ENCODE measurements at places on chromosomes 1 and 21.

DNA sequence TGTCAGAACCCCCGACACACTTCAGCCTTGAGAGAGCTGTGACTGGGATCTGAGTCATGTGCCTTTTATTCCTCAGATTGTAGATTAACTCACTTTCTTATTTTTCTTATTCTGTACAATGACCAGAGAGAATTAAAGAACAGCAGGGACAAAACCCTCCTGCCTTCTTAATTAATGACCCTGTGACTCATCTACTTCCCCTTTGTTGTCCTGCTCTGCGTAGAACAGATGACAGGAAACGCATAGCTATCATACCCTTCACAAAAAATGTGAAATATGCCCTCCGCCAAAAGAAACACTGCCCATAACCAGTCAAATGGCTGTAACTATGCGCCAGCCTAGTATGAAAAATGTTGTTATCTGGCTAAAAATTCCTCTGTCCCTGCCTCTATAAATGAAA, 9.1 kb upstream of the PADI2 start:
- DNase-seq, result no peak

DNA sequence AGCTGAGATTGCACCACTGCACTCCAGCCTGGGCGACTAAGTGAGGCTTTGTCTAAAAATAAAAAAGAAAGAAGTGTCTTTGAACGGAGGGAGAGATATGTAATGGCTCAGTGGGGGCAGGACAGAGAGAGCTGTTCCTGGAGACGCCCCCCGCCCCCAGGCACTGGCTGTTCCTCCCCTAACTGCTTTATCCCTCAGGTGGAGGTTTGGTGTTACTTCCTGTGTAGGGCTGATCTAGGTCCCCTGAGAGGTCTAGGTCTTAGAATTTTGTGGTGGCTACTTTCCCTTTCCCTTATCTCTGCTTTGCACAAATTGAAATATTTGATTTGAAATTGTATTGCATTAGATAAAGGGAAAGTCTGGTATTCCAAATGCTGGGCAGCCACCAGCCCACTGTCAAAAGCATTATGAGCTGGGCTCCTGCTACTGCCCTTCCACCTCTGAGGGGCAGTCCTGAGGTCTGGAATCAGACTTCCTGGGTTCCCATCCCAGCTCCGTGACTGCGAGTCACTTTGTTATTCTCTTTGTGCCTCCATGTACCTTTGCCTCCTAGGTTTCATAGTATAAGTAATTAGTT, 134.8 kb upstream of the KIF26B start:
- no peak for DNase-seq

DNA sequence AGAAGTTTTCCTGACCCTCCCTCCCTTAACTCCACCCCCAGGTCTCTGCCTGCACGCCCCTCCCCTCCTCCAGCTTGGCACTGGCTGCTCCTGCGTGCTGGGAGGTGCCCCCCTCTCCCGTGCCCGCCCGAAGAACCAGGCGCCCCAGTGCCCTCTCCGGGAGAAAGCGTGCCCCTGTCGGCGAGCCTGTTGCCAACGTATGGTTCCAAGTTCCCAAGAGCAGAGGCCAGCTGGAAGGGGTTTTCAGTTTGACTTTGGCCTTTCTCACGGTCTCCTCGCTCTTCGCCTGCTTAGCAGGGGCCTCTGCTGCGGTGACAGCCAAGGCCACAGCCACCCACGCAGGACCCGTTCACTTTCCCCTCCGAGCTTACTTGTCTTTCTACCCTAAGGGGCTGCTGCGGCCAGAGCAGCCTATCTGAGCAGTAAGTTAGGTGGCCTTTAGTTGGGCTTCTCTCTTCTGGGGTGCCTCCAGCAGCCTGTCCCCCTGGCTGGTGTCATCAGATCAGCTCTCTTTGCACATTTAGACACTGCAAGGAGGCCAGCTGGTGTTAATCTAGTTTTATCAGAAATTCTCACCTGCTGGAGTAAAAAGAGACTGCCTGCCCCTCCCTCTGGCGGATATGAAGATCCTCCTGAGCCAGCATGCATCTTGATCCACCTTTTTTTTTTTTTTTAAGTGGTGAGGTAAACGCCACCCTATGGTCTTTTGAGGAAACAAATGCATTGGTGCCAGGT, 1.5 kb downstream of the STUM start:
- DNase-seq, result peak; percentile 69

DNA sequence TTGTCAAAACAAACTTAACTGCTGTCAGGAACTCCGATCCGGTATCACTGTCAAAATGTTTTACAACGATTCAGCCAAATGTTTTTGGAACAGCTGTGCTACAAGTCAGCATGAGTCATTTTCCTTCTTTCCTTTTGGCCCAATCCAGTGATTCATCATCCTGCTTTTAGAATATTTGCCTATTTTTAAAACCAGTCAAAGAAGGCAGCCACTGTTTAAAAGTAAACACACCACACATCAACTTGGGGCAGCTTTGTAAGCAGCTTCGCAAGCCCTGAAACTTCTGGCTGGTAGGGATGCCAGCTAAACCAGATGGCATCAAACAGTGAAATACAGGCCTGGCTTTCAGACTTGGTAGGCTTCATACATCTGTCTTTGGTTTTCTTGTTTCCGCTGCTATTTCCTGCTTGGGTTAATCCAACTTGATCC, 14.9 kb downstream of the MAP3K7CL start:
- no peak for DNase-seq

DNA sequence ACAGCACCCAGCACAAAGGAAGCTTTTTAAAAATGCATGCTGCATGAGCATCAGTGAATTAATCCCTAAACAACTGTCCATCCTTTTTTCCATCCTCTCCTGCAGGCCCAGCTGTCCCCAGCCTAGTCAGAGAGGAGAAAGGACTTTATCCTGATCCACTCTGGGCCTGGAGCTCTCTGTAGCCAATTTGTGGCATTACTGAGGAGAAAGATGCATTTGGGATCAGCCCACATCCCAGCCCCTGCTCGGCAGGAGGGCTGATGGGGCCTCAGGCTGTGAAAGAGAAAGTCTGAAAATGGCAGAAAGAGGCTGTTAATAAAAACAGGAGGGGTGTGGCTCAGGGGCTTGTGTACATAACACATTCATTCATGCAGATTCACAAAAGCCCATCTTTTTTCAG, 37.5 kb upstream of the ATP2B4 start:
- DNase-seq, result no peak

- DNase-seq, result no peak
Measured at GRCh38 chr21:42503711-42504110, 7.7 kb upstream of the RSPH1 start.

DNA sequence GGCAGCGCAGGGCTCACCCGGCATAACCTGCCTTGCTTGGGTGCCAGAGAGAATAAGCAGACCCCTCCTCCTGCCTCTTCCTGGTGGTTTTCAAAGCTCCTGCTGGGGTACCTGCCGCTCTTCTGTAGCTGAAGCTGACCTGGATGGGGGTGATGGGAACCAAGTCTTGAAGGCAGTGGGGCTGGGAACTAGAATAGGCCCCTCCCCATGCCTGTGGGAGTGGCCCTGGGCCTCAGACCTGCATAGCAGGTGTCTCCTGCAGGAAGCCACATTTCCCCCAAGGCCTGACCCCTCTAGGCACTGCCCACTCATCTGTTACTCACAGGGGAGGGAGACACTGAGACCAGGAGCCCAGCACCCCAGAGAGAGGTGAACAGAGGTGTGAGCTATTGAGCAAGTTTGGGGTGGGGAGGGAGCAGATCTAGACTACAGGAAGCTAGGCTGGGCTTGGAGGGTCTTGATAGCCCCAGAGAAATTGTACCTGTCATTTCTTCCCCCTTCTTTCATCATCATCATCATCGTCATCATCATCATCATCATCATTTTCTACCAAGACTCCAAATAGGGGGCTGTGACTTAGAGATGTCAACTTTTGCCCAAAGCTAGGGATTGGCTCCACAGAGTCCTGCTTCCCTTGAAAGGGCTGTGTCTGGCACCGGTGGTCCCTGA, 10.1 kb downstream of the PADI1 start:
- no peak for DNase-seq

GRCh38 chr1:163876546-163876945, 554.8 kb downstream of the NUF2 start:
- DNase-seq, result no peak

GRCh38 chr1:92858564-92859399, 26.9 kb downstream of the RPL5 start:
- peak; percentile 68 for DNase-seq

GRCh38 chr1:183310753-183311479, 107.3 kb downstream of the NMNAT2 start:
- no peak for DNase-seq

GRCh38 chr1:161770250-161770649, 4.1 kb downstream of the ATF6 start:
- no peak for DNase-seq

DNA sequence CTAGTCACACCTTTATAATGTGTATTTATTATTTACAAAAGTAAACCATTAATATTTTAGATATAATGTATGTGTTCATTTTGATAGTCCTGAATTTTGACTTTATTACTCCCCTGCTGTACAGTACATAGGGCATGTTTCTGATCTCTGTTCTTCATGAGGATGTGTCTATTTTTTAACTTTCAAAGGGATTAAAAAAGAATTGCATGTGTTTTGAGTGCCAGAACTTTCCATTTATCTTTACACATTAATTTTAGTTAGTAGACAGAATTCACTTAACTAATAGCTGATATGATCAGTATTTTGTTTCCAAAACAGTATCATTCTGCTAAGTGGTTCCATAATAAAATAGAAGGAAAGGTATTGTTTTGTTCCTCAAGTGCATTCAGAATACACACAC, 3.1 kb downstream of the PBX1 start:
- no peak for DNase-seq

DNA sequence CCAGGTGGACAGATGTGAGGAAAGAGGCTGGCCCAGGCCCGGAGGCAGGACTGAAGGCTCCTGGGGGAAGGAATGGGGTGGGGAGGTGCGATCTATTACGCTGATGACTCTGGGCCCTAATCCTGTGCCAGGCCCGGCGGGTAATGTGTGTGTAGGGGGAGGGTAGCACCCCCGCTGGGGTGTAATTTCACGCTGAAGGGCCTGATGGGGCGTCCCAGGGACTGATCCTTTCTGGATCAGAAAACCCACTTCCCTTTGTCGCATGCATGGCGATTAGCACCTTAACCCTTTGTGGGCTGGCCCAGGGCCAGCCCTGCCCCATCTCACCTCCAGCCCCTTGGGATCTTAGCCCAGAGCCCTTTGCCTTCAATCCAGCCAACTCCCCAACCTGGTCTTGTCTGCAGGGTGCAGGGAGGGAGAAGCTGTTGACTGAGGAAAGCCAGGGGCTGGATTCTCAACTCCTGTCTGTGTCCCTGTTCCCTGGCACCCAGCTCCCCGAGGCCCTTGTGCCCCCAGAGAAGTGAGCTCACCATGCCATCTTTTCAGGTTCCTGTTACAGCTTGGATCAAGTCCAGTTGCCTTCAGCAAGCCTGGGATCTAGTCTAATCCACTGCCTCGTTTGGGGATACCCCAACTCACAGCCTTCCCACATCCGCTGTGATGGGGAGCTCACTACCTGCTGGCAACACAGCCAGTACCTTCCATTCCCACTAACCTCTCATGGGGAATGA, 26.0 kb downstream of the KNCN start:
- DNase-seq, result no peak

- no peak for DNase-seq
Measured at GRCh38 chr1:29473161-29473855, 237.0 kb downstream of the PTPRU start.

DNA sequence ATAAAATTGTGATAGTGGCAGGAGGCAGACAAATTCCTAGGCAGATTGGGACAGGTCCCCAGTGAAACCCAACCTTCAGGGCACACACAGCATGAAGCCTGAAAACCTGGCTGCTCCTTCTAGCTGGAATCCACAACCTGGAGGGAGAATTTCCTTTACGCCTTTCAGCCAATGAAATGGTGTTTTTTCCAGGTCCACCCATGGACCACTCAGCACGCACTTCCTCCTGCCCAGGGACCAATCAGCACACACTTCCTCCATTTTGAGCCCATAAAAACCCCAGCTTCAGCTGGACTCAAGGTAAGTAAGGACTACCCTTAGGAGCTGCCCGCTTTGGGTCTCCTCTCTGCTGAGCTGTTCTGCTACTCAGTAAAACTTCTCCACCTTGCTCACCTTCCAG, 120.1 kb downstream of the AKT3 start:
- DNase-seq, result no peak

- DNase-seq, result no peak
Measured at GRCh38 chr1:220971221-220971620, 92.0 kb downstream of the HLX start.

DNA sequence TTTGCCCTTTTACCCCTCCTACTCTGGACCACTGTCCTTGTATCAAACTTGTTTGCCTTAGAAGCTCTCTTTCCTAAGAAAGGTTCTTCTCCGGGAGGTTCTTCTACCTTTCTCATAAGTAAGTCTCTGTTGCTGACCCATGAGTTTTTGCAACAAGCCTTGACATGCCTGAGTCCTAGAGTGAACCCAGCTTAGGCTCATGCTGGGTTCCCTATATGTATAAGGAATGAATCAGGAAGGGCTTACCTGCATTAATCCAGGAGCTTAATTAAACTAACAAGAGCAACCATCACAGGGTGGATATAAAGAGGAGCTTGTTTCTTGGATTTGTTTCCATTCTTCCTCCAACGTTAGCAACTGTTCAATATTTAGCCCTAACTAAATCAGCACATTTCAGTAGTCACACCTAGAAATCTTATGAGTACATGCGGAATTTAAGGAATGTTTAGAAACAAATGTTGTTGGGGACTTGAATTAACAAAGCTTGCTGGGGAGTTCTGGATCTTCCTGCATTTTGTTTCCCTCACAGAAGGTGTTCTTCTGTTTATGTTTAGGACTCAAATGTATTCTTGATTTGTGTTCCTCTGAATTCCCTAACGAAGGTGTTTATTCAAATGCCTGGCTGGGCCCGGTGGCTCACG, 64.3 kb upstream of the RAB3GAP2 start:
- no peak for DNase-seq

DNA sequence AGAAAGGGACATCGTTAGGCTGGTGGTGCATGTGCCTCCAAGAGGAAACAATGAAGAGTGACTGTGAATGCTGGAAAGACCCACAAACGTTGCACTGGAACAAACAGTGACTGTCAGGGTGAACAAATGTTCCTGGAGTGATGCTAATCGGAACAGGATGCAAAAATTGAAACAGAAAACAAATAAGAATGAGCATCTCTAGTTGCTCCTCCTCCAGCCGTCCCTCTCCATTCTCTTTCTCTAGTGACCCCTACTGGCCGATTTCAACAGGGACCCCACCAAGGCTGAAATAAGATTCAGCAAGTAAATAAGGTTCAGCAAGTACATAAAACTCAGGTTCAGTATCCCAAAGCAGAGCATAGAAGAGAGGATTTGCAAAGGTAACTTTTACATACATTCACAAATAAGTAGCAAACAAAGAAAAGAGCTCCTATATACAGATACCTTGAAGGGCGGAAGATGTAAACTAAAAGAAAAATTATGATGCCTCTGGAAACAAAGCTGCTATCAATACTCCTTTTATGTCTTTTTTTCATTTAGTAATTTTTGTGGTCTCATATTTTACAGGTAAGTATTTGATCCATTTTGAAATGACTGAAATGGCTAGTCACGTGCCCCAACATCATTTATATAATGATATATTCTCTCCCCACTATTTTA, 836.1 kb upstream of the ADAMTS5 start:
- DNase-seq, result peak; percentile 8

GRCh38 chr1:27383039-27383605, at the start of gene CD164L2:
TSS of gene CD164L2 (minus strand) at chr1:27383333. CDS start at chr1:27383239, 94 bp downstream.
- DNase-seq, result no peak
